ENCODE measurements at places on chromosomes 6 and 20.

GRCh38 chr6:43746071-43746470, 23.9 kb upstream of the VEGFA start:
- DNase-seq = no peak

- DNase-seq = no peak
These were observed 28.9 kb downstream of the SRSF3 start for GRCh38 chr6:36622901-36623546.

DNA sequence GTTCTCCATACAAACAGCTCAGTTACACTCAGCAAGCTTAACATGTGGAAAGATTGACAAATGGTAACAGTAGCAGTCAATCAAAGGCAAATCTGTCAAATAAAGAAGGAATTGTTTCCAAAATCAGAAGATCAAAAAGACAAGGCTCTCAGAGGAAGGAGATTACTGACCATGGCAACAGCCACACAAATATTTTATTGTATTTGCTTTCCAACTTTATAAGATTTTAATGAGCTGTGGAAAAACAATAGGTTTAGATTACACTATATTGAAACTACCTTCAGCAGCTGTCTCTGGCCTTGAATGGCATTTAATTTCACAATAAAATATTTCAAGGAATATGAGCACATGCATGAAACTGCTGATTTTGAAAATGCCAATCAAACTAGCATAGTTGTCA, 1143.9 kb upstream of the GJE1 start:
- DNase-seq = no peak

DNA sequence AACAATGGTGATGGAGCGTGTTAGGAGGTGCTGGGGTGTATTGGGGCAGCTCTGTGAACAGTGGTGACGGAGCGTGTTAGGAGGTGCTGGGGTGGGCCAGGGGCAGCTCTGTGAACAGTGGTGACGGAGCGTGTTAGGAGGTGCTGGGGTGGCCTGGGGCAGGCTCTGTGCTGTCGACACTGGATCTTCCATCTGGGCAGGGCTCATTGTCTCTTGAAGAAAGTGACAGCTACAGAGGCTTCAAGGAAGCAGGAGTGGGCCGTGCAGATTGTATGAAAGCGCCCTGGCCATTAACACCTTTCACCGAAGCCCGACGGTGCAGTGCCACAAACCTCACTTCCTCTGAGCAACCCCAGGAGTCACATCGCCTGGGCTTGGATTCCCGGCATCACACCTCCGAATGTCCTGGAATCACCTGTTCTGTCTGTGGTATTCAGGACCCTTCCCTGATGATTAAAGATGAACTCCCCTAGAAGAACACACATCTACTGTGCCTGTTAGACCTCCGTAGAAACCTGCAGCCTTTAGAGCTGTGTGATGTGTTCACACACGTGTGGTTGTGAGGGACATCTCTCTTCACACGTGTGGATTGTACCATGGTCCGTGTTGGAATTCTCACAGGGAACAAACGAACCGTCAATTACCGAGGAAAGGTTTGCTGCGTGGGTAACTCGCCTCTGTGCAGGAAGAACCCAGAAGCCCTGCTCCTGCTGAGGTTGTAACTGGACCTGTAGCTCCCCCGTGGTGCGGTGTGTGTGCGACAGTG, 377.7 kb downstream of the THBS2 start:
- no peak for DNase-seq

GRCh38 chr20:45857882-45858216, 435 bp downstream of the ZSWIM3 start:
- DNase-seq = no peak

- DNase-seq = no peak
These were observed 88.9 kb upstream of the NT5E start for GRCh38 chr6:85360794-85361642.

All from activated naive CD4-positive, alpha-beta T cell (primary cell).